Midbrain (tissue), 1 donor: ENCODE measurements at places on chromosomes 12 and 14.

- DNase-seq = no peak
Observed at GRCh38 chr14:51039252-51039651, 55.7 kb downstream of the TRIM9 start.

GRCh38 chr14:91848504-91849001 lies 18.8 kb downstream of the TC2N start:
- DNase-seq = no peak

DNA sequence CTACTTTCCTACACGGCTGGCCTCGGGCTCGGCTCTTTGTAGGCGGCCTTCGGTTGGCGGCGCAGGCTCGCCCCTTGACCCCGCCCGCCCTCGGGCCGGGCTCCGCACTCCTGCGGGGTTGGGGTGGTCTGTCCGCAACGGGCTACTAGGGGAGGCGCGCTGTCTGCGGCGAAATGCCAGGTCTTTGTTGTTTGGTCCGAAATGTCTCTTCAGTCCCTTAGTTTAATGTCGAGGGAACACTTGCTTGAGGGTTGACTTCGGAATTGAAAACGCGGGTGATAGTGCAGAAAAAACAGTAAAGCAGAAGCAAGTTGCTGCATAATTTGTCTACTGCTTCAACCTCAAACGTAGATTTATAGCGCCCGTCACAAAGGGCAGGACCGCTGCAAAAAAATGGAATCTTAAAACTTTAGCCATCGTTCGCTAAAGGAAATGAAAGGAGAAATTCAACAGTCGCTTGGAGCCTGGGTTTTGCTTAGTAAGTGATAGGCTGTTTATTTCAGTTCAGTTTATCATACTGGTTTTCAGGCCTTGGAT lies 390 bp downstream of the JKAMP start:
- peak; percentile 83 for DNase-seq

DNA sequence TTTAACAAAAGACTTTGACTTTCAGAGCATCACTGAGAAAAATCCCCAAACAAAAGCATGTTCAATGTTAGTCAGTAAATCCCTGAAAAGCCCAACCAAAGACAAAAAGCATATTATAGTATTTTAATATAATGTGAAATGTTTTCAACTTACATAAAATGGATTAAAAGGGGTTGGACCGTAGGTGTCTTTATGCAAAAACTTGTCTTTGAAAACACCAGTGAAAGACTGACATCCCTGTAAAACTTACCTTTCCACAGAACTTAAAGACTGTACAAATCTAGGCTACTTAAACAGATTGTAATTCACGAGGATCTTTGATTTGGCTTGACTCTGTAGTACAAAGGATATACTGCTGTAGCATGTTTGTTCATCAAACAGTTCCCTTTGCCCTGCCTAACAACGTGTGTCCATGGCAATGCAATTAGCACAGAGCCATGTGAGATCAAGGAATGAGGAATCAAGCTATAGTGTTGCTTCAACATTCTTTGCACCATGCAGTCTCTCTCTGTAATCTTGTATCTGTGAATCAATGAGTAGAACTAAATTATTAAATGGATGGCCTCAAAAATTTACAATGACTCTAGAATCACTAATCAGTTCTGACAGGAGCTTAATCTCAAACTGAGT lies 138.5 kb upstream of the SYT1 start:
- DNase-seq = no peak

DNA sequence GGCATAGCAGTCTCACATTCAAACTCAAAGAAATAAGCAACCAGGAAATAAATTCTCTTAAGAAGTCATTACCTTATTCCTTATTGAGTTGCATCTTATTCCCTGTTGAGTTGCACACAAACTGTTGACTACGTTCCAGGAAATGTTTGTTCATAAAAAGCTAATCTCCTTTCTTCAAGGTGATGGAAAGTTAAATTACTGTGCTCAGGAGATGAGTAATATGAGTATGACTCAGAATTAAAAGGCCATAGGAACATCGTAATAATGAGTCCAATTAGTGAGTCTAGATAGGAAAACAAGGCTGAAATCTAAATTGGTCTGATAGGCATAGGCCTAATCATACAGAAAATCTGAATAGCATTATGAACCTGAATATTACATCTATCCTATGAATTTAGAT lies 203.1 kb downstream of the SLC2A13 start:
- no peak for DNase-seq

- DNase-seq = peak; percentile 2
Observed at GRCh38 chr12:85923767-85924331, 49.8 kb downstream of the NTS start.
